ENCODE measurements at places on chromosomes 3 and 15.

- DNase-seq, result no peak
These were observed 6.2 kb downstream of the ZNF385D start for GRCh38 chr3:21744793-21745192.

DNA sequence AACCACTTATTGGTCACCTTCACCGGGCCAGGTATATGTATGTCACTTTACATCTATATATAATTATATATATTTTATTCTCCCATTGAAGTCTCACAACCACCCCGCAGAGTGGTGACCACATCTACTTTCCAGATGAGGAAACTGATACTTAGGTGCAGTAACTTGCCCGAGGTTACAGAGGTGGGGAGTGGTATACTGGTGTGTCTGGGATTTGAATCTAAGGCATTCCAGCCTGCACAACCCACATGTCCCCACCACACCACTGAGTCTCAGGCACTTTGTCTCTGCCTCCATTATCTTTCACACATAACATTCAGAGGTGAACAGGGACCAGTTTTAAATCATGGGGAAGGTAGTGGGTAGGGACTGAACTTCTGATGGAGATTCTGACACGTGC lies 261.4 kb downstream of the CTNNB1 start:
- DNase-seq, result no peak

GRCh38 chr15:27222479-27222878 lies 251.5 kb downstream of the GABRG3 start:
- DNase-seq, result no peak

GRCh38 chr15:35507932-35508638 lies 37.9 kb downstream of the DPH6 start:
- DNase-seq, result no peak

GRCh38 chr3:23712656-23713559 lies 92.8 kb upstream of the UBE2E1 start:
- DNase-seq, result peak; percentile 80

- DNase-seq, result no peak
These were observed 73.7 kb downstream of the KLF13 start for GRCh38 chr15:31400222-31400927.

GRCh38 chr15:68666812-68667450 lies 88.1 kb downstream of the CORO2B start:
- DNase-seq, result no peak

- no peak for DNase-seq
These were observed 4.4 kb downstream of the MYO5C start for GRCh38 chr15:52291204-52291603.

GRCh38 chr3:190514413-190515153 lies 698 bp downstream of the IL1RAP start:
- DNase-seq, result peak; percentile 55

DNA sequence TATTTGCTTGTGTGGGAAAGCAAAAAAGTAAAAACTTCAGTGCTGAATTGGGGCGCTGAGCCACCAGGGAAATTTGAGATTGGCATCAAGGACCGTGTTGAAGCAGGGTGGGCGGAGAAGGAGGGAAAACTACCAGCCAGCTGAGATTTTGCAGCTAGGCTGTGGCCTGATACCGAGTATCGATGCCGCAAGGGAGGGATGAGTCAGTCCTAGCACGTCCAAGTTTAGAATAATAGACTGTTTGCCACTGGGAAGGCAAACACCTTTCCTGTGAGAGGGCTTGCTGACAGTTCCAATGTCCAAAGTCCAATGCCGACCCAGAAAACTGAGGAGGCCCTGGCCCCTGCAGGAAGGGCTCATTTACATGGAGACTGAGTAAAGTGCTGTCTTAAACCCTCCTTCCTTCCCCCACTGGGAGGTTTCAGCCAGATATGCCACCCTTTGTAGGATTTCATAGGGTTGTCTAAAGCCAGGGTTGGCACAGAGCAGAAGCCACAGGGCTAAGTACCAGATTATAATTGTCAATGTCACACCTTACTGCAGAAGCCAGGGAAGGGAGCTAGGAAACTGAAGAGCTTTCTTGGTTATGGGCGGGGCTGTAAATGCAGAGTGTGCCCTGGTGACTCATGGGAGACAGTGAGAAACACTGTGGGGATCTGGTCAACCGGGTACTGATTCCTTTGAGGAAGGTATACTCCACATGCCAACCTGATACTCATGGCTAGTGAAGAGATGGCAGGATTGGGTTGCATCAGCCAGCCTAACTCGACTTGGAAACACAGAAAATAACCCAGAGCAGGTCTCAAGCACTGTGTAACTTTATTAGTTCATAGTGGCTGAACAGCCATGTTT lies 28.4 kb upstream of the PIK3CB start:
- peak; percentile 79 for DNase-seq

GRCh38 chr3:114290911-114291901 lies 2.6 kb upstream of the TIGIT start:
- DNase-seq, result peak; percentile 70

- DNase-seq, result no peak
These were observed 224.7 kb upstream of the GBE1 start for GRCh38 chr3:81985996-81986723.

DNA sequence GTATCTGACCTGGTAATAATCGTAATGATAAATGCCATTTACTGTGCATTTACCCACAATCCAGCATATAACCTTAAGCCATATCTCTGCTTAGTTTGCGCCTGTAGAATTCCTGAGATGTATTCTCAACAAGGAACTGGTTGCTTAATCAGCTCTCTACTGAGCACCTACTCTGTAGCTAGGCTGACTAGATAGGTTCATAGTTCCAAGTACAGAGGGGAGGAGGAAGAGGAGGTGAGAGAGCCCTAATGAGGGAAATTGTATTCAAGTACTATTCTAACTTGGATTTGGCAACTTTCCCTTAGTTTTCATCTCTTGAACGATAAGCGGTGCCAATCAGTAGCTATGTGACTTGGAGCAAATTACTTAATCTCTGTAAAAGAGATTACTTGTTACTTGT lies 5.6 kb upstream of the AKAP13 start:
- DNase-seq, result no peak

GRCh38 chr3:61979638-61980037 lies 393.7 kb downstream of the FEZF2 start:
- no peak for DNase-seq

- DNase-seq, result no peak
These were observed 24.3 kb downstream of the LRRC28 start for GRCh38 chr15:99275525-99276128.

GRCh38 chr15:27741226-27741860 lies 357.8 kb downstream of the OCA2 start:
- no peak for DNase-seq

DNA sequence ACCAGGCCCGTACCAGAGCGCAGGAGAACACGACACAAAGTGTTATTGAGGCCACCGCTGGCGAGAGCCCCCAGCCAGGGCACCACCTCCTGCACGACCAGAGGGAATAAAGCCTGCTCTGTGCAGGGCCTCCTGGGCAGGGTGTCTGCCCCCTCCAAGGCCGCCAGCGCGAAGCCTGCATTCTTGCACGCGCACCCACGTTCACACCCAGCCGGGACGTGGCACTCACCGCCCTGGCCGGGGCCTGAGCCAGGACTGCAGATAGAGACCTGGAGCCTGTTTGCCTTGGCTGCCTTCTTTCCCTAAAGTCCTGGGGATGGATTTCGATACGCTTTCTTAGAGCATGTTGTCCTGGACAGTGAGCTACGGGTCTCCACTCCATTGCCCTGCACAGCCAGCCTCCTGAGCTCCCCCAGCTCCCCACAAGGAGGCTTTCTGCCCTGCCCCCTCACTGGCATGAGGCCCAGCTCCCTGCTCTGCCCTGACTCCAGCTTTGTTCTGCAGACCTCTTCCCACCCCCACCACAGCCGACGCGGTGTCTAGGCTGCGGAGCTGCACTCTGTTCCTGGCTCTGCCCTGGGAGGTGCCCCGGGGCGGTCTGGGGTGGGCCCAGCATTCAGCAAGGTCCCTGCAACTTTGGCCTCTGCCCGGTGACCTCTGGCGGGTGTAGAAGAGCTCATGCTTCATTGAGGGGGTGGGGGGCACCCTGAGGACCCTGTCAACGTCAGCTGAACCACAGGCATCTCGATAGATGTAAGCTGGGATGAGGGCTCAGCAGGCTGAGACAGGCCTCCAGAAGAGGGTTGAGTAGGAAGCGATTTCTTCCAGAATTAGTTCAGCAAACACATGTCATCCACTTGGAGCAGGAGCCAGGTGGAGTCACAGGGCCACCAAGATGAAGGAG lies 145.0 kb downstream of the LRRK1 start:
- DNase-seq, result no peak

DNA sequence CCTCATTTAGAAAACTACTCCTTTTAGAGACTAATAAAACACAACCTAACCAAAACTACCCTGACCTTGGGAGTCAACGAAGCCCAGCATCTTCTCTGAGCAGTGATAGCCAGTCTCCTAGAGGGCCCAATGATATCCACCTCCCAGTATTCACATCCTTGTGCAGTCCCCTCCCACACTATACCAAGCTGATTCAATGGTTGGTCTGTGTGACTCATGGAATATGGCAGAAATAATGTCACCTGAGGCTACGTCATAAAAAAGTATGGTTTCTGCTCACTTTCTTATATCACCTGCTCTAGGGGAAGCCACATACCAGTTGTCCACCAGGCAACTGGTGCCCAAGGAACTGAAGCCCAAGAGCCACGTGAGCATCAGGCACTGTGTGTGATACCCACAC lies 21.4 kb upstream of the USF3 start:
- no peak for DNase-seq

DNA sequence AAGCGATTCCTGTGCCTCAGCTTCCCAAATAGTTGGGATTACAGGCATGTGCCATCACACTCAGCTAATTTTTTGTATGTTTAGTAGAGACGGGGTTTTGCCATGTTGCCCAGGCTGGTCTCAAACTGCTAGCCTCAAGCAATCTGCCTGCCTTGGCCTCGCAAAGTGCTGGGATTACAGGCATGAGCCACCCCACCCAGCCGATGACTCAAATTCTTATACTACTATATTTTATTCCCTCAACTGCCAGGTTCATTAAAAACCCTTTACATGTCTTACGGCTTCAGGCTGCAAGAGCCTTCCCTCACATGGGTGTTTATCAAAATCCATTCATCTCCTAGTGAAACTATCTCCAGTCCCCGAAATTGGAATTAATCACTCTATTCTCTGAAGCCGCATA lies 63.4 kb downstream of the CBLB start:
- DNase-seq, result no peak

- no peak for DNase-seq
These were observed 85.5 kb upstream of the FAM3D start for GRCh38 chr3:58751882-58752567.

GRCh38 chr15:83378921-83379578 lies 68.1 kb upstream of the SH3GL3 start:
- no peak for DNase-seq

DNA sequence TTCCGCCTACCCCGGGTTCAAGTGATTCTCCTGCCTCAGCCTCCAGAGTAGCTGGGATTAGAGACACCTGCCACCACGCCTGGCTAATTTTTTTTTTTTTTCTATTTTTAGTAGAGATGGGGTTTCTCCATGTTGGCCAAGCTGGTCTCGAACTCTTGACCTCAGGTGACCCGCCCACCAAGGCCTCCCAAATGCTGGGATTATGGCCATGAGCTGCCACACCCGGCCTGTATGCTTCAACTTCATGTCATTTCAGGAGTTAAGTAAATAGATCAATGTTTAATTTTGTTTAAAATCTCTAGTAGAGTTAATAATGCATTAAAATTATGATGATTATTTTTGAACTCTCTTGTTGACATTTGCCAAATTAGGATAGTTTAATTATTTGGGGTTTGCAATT lies 121.1 kb upstream of the ALDH1A3 start:
- DNase-seq, result no peak

- DNase-seq, result no peak
These were observed 67.4 kb downstream of the RBMS3 start for GRCh38 chr3:29348316-29348715.

DNA sequence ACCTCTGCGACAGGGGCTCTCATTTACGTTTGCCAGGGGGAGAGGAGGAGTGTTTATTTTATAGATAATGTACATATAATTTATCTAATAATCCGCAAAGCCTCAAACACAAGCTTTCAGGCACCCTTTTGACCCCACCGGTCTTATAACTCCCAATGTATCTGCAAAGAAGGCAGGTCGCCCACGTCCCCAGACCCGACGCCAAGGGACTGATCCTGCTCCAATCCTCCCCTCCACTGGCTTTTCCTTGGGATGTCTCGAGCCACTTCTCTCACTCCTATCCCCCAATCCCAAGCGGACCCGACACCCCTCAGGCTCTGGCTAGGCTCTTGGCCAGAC lies 452 bp downstream of the DCP1A start:
- DNase-seq, result no peak

- DNase-seq, result no peak
These were observed 292.0 kb upstream of the C2CD4B start for GRCh38 chr15:62457100-62457499.

- no peak for DNase-seq
These were observed 24.0 kb upstream of the EIF4A2 start for GRCh38 chr3:186759231-186759930.

GRCh38 chr3:101685870-101686307 lies 629 bp downstream of the RPL24 start:
- peak; percentile 5 for DNase-seq

- DNase-seq, result peak; percentile 67
These were observed 181.9 kb upstream of the KBTBD8 start for GRCh38 chr3:66816090-66816761.

DNA sequence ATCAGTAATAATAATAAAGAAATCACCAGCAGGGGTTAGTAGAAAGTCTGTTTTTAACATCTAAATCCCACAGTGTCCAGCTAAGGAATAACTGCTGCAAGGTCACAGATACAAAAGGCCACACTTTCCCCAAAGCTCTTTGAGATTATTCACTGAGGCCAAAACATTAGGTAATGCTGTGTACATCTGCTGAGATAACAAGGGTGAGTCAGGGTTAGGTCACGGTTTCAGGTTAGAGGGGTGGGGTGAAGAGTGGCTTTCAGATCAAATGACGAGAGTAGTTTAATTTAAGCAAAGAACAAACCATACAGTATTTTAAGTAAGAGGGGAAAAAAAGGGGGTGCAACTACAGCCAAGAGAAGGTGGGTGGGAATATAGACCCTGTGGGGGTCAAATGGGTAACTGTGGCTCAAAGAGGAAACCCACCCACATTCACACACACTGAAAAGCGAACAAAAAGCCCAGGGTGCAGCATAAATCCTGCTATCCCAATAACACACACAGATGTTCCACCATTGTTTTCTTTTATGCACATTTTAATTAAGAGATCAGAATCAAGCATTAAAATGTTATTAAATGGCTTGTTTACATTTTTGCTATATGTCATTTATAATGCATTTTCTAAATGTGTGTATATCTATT lies 412.9 kb downstream of the TIGIT start:
- DNase-seq, result peak; percentile 10

DNA sequence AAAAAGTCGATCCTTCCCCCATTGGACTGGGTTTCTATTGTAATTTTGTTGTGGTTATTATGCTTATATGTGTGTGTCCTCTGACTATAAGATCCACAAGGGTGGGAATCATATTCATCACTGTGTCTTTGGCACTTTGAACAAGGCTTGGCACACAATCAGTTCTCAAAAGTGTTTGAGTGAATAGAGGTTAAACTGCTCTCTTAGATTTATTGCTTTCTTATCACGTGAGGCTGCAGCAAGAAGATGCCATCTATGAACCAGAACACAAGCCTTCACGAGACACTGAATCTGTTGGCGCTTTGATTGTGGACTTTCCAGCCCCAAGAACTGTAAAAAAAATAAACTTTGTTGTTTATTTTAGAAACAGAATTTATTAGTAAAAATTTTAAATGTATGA lies 295.0 kb upstream of the MDFIC2 start:
- DNase-seq, result no peak

- no peak for DNase-seq
These were observed 106.3 kb upstream of the BOC start for GRCh38 chr3:113105093-113105449.

GRCh38 chr3:43485931-43486330 lies 135.9 kb downstream of the ANO10 start:
- DNase-seq, result no peak

- no peak for DNase-seq
These were observed 84.2 kb upstream of the BHLHE40 start for GRCh38 chr3:4894891-4895530.
